ENCODE measurements at places on chromosomes 3 and 15.

DNA sequence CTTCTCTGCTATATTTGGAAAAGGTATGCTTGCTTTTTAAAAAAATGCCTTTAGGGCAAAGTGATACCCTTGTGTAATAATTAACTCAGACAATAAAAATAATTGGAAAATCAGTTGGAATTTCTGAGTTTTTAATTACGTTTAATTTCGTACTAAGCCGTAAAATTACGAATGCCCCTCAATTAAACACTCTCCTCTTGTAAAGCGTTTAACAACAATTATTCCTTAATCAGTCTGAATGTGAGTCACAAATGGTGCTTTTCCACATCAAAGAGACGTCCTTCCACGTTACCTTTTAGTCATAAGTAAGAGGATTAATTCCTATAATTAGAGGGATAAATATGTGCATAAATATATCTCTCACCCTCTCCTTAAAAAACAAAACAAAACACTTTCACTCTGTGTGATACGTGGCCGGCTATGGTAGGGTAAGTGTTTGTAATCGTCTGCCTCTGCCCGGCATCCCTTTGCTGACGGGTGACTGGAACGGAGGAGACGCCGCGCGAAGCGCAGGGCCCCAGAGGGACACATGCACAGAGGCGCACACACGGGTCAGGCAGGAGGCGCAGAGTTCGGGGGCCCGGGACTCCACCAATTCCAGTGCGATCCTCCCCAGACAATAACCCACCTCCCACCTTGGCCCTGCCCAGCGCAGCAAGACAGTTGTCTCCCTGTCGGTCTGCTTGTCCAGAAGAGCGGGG lies 9.7 kb upstream of the MEIS2 start:
- no peak for DNase-seq

DNA sequence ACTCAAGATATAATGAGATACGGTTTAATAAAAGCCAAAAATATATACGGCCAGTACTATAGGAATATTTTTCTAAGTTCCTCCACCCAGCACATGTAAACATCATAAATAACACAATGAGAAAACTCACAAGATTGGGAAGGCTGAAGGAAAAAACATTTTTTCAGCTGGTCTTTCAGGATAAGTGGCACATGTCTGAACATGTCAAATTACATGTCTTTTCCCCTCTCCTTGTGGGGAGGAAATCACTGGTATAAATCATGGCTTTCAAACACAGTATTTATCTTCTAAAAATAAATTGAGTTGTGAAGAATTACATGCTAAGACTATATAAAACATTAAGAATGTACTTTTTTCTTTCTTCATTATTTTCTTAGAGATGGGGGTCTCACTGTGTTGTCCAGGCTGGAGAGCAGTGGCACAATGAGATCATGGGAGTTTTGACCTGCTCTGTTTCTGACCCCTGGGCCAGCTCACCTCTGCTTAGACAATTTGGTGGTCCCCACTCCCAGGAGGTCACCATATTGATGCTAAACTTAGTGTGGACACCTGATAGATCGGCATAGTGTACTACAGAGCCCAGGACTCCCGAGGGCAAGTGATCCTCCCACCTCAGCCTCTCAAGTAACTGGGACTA lies 32.8 kb downstream of the ETV5 start:
- DNase-seq = no peak

- DNase-seq = no peak
These were observed 1092.0 kb downstream of the NAALADL2 start for GRCh38 chr3:175951047-175951694.

- DNase-seq = no peak
These were observed 753 bp downstream of the ITGB5 start for GRCh38 chr3:124886168-124887056.

GRCh38 chr15:91872356-91873137 lies 19.0 kb downstream of the SLCO3A1 start:
- DNase-seq = no peak

- no peak for DNase-seq
These were observed 107.5 kb upstream of the THBS1 start for GRCh38 chr15:39473298-39473947.

- DNase-seq = no peak
These were observed 45.6 kb upstream of the CHMP2B start for GRCh38 chr3:87181551-87181950.

DNA sequence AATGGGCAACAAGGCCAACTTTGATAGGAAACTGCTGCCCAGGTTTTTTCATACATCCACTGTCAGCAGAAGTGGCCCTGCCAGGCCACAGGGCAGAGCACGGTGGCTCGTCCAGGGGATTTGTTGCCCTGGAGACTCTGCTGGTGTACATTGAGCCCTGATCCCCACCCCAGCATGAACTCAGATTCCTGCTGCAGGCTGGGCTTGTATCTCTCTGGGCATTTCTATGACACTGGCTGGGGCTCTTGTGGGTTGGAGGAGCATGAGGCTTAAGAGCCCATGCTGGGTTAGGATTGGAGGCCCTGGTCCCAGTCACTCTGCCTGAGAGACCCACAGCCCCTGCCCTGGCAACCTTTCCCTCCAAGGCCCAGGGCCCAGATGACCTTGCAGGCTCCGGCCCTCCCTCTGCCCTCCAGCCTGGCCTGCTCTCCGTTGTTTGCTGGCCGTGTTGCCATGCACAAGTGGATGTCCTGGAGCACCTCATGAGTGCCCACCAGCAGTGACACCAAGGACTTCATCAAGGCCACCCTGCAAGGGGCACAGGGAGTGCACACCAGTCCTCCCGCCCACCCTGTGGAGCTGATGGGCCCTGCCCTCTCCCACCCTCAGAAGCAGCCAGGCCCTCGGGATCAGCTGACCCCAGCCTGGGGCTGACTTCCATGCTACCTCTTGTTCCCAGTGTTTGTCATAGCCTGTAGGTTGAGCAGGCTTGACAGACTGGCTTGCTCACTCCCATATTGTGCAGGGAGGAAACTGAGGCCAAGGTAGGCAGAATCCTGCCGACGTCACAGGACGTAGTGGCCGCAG lies 58.2 kb downstream of the ZNF445 start:
- no peak for DNase-seq

GRCh38 chr3:65915477-65915876 lies 123.2 kb downstream of the MAGI1 start:
- DNase-seq = no peak

- DNase-seq = no peak
These were observed 5.9 kb upstream of the TKT start for GRCh38 chr3:53261712-53262111.

Data from T-helper 1 cell (primary cell).